Activated naive CD8-positive, alpha-beta T cell treated with anti-CD3 and anti-CD28 coated beads, Interleukin-2, amount 50 U/mL, for 16 hours (primary cell): ENCODE measurements at places on chromosomes 11 and 22.
A peak's percentile ranks its signal among the peaks of the same experiment; 100 is the strongest.

- no peak for DNase-seq
Measured at GRCh38 chr11:20668131-20668809, 1.1 kb upstream of the NELL1 start.

- no peak for DNase-seq
Measured at GRCh38 chr11:106426696-106427095, 349.2 kb downstream of the AASDHPPT start.

DNA sequence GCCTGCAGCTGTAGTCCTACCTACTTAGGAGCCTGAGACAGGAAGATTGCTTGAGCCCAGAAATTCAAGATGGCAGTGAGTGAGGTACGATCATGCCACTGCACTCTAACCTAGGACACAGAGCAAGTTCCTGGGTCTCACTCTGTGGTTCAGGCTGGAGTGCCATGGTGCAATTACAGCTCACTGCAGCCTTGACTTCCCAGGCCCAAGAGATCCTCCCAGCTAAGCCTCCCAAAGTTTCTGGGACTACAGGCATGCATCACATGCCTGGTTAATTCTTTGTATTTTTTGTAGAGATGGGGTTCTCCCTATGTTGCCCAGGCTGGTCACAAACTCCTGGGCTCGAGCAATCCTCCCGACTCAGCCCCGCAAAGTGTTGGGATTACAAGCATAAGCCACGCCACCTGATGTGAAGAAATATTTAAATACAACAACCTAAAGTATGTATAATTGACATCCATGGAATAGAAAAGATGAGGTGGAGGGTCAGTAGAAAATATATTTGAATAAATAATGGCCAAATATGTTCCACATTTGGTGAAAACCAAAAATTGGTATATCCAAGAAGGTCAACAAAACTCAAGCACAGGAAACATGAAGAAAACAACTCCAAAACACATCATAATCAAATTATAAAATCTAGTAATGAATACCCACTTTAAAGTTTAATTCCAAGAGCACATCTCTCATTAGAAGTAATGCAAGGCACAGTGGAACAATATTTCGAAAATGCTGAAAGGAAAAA, 47.9 kb upstream of the IGLL5 start:
- DNase-seq = no peak

GRCh38 chr22:19291218-19291579, 320 bp downstream of the CLTCL1 start:
- no peak for DNase-seq

- no peak for DNase-seq
Measured at GRCh38 chr11:117790279-117790678, 6.7 kb downstream of the DSCAML1 start.

- no peak for DNase-seq
Measured at GRCh38 chr11:72141066-72141465, 5.5 kb downstream of the FOLR3 start.

- peak; percentile 6 for DNase-seq
Measured at GRCh38 chr22:45064313-45065278, 54.8 kb upstream of the PHF21B start.

DNA sequence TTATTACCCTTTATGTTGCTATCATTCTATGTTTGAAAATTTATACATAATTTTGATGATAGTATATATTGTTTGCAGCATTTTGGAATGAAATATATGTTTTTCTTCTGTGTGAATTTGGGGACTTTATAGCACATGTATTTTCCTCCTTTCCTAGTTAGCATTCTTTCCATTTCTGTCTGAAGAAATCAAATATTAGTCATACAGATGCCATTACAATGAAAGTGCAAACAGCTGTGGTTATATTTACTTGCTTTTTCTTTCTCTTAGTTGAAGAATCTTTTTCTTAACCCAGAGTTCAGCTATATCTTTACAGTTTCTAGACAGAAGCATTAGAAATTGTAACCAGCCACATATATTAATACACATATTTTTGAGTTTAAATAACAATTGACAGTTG, 753.1 kb upstream of the ARHGAP42 start:
- no peak for DNase-seq

DNA sequence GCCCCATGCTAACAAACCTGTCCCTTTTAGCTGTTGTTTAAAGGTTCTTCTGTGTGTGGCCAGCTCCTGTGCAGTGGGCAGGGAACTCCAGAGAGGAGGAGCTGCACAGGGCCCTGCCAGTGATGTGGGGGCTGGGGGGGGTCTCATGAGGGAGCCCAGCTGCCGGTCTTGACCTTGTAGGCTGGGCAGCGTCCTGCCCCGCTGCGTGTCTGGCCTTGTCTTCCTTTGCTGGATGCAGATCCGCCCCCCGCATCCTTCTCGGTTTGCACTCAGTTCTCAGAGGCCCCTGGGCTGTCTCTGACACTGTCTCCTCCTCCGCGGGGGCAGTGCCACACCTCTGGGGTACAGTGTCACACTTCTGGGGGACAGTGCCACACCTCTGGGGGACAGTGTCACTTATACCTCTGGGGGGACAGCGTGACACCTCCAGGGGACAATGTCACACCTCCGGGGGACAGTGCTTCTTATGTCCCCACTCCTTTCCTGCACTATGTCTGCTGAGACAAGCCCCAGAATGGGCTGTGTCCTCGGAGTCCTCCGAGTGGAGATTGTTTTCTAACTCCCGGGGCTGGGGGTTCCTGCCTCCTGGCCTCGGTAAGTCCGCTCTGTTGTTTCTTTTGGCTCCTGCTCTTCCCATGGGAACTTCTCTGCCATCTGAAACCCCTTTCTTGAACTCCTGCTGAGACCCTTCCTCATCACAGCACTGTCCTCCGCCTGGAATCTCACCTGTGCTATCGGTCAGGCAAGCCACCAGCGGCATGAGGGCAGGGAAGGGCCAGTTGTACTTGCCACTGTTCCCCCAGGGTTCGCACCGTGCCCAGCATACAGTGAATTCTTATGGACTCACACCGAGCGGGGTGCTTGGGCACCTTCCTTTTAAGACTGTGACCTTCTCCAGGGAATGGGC, 788.3 kb downstream of the TBC1D22A start:
- DNase-seq = no peak

DNA sequence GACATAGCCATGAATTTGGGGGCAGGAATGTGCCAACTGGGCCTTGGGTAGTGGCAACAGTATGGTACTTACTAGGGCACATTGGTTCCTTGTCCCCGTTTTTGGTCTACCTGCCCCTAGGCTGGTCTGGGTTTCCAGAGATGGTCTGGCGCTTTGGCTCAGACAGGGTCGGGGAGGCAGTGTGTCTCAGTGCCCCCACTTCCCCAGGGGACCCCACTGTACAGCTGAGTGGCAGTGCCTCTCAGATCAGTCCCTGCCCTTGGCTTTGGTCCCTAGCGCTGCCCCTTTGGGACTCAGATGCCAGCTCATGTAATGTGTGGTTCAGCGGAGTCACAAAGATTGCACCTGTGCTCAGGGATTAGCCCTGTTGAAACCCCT, 3.3 kb downstream of the RIC8A start:
- no peak for DNase-seq

DNA sequence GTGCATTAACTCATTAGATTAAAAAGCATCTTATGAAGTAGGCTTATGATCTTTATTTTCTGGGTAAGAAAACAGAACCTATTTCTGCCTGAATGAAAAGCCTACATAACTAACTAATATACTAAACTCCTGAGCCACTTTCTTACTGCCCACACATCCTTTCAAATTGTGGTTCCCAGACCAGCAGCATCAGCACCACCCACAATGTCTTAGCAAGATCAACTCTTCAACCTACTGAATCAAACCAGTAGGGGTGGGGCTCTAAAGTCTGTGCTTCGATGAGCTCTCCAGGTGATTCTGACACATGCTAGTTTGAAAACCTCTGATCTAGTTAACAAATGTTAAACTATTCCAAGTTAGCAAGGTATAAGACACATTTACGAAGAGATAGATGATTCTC, 462.4 kb downstream of the DLG2 start:
- DNase-seq = no peak

- DNase-seq = peak; percentile 20
Measured at GRCh38 chr22:39622881-39623367, 52.4 kb downstream of the CACNA1I start.

DNA sequence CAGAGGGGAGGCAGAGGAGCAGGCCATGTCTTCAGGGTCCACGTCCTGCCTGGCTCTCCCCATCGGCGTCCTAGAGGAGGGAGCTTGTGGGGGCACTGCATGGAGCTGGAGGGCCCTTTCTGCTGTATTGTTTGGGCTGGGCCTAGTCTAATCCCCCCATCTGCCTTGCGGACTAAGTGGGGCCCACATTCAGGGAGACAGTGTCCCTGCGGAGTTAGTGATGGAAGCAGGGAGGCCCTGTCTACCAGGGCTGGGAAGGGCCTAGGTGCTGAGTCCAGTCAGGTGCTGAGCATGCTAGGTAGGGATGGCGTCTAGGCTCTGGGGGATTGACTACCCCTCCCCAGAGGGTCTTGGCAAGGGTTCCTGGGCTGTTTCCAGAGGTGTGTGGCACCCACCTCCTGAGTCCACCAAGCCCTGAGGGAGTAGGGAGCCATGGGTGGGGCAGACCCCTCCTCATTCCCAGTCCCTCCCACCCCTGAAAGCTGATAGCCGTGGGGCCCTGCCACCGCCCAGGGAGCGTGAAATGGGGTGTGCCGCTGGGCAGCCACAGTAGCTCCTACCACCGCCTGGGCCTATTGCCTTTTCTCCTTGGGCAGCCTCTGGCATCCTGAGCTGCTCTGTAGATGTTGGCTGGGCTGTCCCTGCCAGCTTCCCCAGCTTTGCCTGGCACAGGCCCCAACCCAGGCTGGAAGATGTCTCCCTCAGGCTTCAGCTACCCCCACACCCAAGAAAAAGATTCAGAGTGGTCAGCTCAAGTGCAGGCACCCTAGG, 1.9 kb upstream of the POLD4 start:
- no peak for DNase-seq

DNA sequence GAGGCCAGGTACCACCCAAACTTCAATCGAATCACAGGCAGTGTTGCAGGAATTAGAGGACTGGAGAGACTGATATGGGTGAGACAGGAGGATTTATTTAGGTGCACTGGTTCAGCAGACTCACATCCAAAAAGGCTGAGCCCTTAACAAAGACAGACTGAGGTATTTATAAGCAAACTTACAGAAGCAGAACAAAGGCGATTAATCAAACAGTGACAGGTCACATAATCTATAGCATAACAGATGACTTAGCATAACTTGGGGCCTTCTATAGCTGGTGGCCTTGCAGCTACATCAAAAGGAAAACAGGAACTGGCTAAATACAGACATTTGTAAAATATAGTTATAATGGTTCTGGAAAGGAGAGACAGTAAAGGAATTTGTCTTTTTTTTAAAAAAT, 2.1 kb downstream of the APOBEC3B start:
- DNase-seq = no peak

- no peak for DNase-seq
Measured at GRCh38 chr22:50545522-50546325, at the start of gene KLHDC7B. Gene KLHDC7B, plus strand, starts transcription at chr22:50545899. Its CDS starts 345 bp downstream, at chr22:50546244.

- DNase-seq = no peak
Measured at GRCh38 chr11:117538263-117539135, 210.8 kb downstream of the CEP164 start.

DNA sequence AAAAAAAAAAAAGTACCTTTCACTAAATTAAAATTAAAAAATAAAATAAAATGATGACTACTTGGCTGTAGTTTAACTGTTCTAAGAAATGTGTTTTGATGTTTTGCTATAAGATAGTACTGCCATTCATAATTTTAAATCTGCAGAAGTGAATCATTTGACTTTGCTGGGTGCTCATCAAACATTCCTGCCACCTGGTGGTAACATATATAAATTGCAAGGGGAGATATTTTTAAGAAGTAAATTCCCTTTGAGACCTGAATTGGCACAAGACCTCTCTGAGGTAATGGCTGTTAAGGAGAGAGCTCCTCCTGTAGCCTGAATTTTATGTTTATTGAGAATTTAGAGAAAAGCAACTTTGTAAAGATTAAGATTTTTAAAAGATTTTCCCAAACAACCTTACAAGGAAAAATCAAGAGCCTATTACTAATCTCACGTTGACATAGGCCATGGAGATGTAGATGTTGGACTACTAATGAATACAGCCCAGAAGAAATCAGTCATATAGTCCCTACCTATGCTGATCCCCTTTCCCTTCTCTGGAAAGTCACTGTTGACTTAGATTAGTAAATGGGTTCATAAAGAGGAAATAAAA, 11.9 kb upstream of the NARS2 start:
- no peak for DNase-seq
